ENCODE measurements at places on chromosomes 13 and 19.

DNA sequence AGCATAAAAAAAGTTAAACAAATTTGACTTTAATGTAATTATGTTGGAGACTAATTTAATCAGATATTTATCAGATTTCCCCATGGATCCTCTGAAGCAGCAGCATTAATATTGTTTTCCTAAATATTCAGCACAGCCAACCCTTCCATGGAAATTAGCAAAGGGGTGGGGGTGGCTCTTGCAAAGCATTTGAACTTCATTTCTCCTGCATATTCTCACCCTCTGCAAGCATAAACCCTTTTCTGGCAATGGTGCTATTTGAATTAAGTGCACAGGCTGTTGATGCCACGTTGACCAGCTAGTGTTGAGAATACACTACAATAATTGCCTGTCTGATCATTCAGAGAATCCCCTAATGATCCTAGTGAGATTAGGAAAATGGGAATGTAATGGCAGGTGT lies 488.1 kb upstream of the KLF12 start:
- no peak for DNase-seq

- no peak for DNase-seq
These were observed 124.5 kb downstream of the KCTD15 start for GRCh38 chr19:33921165-33921564.

DNA sequence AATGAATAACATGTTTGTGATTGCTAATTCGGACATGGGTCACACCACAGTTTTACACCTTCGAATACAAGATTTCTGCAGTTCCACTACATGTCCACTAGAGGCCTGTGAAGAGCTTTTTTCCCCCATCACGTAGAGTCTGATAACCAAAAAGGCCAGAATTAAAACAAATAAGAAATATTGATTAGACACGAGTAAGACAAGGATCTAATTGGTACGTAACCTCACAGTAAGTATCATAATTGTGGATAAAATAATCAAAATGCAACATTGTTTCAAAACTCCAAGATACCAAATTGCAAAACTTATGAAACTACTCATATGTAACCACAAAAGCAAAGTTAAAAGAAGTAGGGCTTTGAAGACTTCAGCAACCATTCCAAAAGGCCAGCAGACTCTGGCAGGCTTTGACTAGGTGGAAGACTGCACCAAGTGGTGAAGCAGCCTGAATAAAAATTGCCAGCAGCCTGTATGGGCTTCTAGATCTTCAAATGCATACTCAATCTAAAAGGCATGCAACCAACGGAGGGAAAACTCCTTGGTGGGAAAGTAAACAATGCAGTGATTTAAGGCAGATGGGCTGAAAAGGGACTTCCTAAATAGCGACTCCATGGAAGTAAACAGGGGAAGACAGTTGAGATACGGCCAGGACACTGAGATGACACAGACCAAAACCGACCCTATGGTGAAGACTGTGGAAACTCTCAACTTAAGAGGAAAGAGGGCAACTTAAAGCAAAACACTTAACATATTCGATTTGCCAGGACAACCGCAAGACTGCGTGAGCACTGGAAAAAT lies 56.7 kb downstream of the STARD13 start:
- DNase-seq, result peak; percentile 53

DNA sequence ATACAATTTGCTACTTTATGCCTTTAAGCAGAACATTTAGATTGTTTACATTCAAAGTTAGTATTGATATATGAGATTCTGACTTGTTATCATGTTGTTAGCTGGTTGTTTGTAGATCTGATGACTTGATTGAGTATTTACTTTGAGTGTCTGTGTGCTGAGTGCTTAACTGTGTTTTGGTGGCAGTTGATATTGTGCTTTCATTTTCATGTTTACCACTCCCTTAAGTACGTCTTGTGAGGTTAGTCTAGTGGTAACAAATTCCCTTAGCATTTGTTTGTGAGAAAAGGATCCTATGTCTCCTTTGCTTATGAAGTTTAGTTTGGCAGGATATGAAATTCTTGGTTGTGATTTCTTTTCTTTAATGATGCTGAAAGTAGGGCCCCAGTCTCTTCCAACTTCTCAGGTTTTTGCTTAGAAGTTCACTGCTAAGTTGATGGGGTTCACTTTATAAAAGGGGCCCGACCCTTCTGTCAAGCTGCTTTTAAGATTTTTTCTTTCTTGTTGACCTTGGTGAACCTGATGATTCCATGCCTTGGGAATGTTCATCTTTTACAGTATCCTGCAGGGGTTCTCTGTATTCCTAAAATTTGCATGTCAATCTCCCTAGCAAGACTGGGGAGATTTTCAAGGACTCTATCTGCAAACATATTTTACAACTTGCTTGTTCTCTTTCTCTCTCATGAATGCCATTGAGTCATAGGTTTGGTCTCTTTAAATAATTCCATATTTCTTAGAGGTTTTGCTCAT lies 1095.4 kb upstream of the PCDH20 start:
- no peak for DNase-seq

DNA sequence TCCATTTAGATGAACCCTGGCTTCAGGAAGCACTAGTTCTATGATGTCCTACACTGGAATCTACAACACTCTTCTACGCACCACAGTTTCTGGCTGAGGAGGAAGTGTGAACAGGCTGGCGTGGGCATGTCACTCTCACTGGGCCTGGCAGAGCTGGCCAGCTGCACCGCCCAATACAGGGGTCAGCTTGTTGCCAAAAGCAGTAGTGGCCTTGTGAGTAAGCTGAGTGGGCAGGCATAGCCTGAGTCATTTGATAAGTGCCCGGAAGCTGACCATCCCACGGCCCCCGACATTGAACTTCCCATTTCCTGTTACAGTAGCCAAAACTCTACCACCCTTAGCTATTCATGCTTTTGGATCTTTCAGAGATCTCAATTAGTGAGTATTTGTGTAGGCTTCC lies 240.9 kb upstream of the SERP2 start:
- DNase-seq, result peak; percentile 35

- no peak for DNase-seq
These were observed 54.6 kb upstream of the URI1 start for GRCh38 chr19:29887442-29887855.

- DNase-seq, result no peak
These were observed 66.5 kb upstream of the STARD13 start for GRCh38 chr13:33352041-33352440.

- no peak for DNase-seq
These were observed 70.5 kb upstream of the CSNK1A1L start for GRCh38 chr13:37175996-37176395.

Measured in kidney glomerular epithelial cell (primary cell).